ENCODE measurements at places on chromosomes 1 and 21.

GRCh38 chr1:150791585-150791984, 16.5 kb downstream of the CTSK start:
- DNase-seq, result no peak

DNA sequence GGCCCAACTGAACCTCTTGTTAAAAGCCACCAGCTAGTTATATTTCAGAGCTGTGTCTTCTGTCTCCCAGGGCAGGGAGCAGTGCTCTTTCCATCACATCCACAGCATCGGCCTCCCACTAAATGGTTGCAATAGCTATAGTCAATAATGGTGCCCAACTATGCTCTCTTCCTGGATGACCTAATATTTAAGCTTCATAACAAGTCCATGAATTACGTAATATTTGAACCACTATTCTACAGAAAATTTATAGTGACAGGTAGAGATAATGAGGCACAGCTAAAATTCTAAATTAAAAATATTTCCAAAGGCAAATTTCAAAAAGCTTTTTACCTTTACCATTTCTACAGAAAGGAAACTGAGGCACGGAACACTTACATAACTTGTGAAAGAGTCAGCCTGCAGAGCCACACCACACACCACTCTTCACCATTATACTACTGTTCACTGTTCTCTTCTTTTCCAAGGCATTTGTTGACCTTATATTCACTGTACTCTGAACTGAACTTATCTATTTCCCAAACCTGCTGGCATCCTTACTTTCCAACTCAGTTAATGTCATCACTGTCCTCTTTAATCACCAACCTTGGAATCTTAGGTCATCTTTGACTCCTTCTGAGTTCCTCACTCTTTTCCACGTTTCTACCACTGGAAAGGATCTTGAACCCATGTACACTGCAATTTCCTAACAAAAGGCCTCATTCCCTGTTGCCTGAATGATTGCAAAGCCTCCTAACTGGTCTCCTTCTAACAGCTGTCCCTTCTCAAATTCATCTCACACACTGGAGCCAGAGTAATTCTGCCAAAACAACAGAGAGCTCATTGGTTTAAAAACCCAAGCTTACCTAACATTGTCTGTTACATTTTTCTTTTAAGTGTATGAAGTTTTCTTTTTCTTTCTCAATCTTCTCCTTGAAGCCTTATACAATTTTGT, 85.5 kb downstream of the DDAH1 start:
- DNase-seq, result no peak

GRCh38 chr1:151325231-151325630, 2.0 kb downstream of the PI4KB start:
- no peak for DNase-seq

DNA sequence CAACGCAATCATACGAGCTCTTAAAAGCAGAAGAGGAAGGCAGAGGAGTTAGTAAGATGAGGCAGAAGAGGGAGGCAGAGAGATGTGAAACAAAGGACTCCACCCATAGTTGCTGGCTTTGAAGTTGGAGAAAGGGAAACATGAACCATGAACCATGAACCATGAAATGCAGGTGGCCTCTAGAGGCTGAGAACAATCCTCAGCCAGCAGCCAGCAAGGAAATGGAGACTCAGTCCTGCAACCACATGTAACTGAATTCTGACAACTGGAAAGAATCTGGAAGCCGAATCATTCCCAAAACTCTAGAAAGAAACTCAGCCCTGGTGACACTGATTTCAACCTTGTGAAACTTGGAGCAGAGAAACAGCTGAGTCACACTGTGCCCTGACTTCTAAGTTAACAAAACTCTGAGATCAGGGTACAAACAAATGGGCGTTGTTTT, 10.1 kb downstream of the DIPK1A start:
- DNase-seq, result peak; percentile 74

DNA sequence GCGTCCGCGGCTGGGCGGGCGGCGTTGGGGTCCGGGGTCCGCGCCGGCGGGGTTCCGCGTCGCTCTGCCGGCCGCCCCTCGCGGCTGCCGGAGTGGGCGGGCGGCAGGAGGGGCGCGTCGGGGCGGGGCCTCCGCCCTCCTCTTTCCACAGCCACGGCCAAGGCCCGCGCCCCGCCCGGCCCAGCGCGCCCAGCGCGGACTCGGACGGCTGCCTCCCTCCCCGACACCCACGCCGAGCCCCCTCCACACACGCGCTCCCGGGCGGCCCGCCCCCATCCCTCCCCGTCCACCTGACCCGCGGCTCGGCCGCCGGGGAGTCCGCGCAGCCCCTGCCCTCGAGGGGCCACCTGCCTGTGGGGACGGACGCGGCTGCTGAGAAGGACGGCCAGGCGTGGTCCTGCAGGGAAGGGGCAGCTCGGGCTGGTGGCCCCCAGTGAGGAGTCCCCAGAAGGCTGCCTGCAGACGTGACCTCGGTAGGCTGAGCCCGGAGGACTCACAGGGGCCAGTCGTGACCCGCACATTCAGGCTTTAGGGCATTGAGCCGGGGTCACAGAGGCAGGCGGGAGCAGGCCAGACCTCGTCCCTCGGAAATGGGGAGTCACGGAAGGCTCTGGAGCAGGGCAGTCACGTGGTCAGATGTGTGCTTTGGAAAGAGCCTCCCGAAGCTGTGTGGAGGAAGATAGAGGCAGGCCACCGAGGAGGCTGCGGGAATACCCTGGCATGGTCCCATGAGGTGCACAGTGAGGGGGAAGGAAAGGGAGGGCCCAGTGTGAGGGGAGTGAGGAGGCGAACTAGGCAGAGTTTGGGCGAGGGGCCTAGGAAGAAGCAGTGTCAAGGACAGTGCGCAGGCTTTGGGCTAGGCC, at the start of gene COL8A2:
Gene COL8A2 (minus strand): TSS at position 94 of the 863 bp plus-strand sequence. CDS start 24,980 bp downstream, outside the sequence.
- DNase-seq, result no peak

DNA sequence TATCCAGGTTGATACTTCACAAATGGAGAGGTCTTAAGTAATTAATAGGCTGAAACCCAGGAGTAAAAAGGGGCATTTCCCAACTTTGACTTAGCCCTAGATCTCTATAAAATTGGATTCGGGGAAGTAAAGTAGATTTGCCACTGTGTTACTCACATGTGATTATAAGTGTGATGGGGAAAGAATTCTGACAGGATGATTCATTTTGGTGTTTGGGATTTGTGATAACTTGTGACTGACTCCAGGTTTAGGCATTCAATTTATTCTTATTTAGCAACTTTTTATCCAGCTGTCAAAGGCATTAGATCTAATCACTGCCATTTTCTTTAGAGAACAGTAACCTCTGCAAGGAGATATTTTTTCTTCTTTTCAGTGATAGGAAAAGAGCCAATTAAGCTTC, 175.5 kb downstream of the ASTN1 start:
- no peak for DNase-seq
